ENCODE measurements at places on chromosomes 5 and 9.
A peak's percentile ranks its signal among the peaks of the same experiment; 100 is the strongest.

GRCh38 chr9:117936185-117937130 is 232.3 kb downstream of the TLR4 start:
- DNase-seq, result no peak

- no peak for DNase-seq
Measured at GRCh38 chr5:110878115-110878514, 139.3 kb downstream of the SLC25A46 start.

DNA sequence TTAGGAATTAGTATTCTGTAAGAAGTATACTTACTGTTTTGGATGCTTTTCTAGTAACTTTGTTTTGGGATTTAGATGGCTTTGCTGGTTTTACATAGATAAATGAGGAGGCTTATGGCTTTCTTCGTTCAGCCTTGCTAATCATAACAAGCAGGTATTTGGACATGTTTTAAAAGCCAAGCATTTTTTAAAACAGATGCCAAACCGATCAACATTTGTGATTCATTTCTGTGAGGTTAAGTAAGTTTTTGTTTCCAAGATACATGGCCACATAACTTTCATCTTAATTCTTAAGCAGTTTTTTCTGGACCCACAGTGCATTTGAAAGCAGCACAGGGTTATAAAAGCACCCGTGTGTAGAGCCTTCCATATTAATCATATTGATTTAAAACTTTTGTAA is 21.7 kb downstream of the TARS1 start:
- DNase-seq, result no peak

- DNase-seq, result no peak
Measured at GRCh38 chr9:98854266-98854665, 46.8 kb downstream of the GALNT12 start.

DNA sequence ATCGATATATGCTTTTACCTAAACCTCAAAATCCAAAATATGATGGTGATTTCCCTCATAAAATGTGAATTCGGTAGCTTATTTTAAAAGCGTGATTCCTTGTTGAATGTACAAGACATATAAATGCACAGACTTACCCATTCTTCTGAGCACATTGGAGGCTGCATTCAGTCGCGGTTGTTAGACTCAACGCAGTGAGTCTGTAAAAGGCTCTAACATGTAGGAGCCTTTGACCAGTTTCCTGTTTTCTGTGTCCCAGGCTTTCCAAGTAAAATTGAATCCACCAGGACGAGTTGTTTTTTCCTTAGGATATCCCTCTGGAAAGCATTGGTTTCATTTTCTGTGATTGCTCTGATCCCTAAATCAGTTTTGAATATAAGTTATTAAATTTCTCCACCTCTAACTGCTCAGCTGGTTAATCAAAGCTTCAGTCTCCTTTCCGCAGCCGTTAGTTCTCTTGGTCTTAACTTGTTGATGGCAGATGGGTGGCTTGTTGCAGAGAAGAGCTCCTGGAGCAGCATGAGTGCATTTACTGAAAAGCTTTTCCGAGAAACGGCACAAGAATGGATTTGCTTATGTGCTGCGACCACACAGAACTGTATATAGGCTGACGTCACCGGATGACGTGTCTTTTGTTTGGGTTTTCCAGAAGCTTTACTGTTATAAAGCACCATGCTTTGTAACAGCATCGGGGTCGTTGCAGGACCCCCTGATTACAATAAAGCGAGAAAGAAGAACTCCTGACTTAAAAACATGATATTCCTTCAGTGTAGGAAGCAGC is at the start of gene LRRTM2:
TSS of gene LRRTM2 (minus strand) at position 565 of the 781 bp plus-strand sequence. CDS start at position 141, 424 bp downstream.
- DNase-seq, result peak; percentile 89

GRCh38 chr9:134208310-134208841 is 44.0 kb upstream of the RNU6ATAC start:
- DNase-seq, result no peak

- DNase-seq, result no peak
Measured at GRCh38 chr9:87292449-87293191, 205.0 kb upstream of the DAPK1 start.

DNA sequence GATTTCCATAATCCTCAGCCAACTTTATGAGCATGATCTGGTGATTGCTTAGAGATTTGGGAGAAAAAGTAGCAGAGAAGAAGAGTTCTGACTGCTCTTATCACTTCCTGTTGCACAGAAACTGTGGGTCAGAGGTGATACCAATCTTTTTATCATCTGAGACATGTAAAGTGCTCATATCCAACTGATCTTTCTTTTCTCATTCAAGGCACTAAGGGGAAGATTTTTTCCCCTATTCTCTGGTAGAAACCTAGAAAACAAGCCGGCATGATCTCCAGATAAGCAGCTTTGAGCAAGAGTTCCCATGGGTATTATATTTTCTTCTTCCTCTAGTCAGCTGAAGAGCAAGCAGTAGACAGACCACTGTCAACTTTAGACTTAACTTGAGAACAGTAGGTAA is 29.0 kb upstream of the GPR150 start:
- DNase-seq, result no peak

DNA sequence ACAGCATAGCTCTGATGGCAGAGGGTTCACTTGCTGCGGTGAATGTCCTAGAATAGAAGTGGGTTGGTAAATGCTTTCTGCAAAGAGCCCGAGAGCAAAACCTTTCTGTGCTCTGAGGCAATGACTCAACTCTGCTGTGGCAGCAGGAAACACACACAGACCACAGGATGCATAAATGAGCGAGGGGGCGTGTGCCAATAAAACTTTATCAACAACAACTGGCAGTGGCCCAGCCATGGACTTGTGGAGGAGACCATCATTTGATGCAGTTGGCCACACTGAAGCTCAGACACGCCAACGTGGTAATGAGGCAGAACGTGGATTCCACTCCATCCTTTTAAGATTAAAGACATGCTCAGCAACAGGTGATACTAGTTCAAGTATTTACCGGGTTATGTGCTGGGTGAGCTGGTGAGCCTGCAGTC is 6.8 kb downstream of the MRPL36 start:
- no peak for DNase-seq

GRCh38 chr9:101481261-101481660 is 45.7 kb upstream of the ALDOB start:
- no peak for DNase-seq

DNA sequence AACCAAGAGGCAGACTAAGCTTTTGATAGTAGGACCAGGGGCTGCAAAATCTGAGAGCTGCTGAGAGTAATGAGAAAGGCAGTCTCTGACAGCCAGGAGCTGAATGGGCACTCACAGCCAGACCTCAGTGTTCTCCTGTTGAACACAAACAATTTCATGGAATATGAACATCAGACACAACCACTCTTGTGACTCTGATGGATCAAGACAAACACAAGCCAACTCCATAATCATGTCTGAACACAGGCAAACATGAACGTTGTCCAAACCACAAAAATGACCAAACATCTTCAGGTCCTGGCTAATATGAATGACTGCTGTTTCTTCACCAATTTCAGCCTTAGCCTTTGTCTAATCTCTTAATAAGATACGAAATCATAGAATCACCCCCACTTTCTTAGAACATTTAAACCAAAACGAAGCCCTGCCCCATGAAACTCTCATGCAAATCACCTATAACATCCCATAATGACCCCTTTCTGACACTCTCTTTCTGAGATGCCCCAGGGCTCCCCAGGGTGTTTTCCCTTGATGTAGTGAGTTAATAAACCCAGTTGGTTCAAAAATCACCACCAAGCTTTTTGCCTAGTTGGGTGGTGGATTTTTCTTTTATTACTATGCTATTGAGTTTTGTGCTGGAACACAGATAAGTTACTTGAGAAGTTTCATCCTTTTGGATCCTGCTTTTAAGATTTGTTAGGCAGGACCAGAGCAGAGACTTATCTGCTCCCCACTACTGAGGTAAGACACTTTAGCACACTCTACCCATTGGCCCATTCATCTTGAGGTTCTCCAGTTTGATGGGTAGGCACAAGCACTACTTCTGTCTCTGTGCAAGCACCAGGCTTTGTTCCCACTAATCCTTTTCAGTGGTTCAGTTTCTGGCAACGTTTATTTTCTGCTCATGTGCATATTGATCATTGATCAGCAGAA is 5.9 kb upstream of the ERAP2 start:
- no peak for DNase-seq
